ENCODE measurements at places on chromosomes 16 and 17.
A peak's percentile ranks its signal among the peaks of the same experiment; 100 is the strongest.

GRCh38 chr16:53234836-53235235 is 180.0 kb downstream of the CHD9 start:
- no peak for DNase-seq

GRCh38 chr16:89704281-89704680 is 2.8 kb upstream of the SPATA2L start:
- DNase-seq, result no peak

DNA sequence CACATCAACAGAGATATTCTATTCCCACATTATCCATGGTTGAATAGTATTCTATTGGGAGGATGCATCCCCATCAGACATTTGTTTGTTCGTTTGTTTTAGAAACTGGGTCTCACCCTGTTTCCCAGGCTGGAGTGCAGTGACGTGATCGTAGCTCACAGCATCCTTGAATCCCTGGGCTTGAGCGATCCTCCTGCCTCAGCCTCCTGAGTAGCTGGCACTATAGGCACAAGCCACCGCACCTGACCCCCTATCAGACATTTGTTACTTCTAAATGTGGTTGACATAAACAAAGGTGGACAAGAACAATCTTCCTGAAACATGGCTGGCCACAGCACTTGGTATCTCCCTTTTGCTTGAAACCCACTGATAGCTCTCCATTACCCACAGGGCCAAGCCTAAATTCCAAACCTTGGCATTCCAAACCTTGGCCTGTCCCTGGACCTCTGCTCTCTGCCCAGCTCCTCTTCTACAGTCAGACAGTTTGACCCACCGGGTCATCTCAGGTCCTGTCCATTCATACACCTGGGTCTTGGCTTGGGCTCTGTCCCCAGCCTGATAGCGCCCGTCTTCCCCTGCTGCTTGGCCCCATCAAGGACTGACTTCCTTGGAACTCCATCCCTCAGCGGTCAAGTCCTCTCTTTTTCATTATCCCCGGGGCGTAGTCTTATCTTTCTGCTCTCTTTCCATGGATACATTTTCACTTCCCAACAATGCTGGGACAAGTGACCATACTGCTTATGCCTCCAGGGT is 1.5 kb upstream of the PRR29 start:
- DNase-seq, result no peak

- no peak for DNase-seq
Measured at GRCh38 chr17:67620636-67621035, 97.1 kb upstream of the NOL11 start.

DNA sequence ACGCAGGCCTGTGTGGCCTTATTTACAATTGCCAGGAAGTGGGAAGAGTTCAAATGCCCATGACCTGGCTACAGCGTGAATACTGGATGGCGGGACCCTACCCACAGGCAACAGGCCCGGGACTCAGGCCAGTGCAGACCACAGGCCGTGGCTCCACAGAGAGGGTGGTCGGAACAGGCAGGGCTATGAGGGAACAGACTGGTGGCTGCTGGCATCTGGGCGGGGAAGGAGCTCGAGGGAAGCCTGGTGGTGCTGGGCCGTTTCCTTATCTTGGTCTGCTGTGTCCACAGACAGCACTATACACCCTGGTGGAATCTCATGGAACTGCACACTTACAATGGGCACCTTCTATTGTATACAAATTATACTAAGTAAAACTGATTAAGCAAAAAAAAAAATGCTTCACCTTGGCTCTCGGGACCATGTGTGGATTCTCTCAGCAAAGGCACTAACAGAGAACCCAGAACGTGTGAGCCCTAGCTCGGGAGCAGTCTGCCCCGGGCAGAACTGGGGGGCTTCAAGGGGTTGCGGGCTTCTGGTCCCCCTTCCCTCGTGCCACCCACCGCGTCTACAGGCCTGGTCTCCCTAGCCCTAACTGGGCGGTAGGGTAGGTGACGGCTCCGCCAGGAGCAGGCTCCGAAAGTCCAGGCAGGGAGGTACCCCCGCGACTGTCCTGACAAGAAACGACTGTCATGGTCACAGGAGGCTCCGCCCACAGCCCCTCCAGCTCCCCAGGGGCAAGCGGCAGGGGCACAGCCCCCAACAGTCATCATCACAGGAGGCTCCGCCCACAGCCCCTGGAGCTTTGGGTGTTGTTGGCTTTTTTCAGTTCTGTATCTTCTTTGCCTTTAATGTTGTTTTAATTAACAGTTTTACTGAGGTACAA is 21.8 kb downstream of the CEP131 start:
- DNase-seq, result peak; percentile 66
